ENCODE measurements at places on chromosomes 5 and 9.
A peak's percentile ranks its signal among the peaks of the same experiment; 100 is the strongest.

DNA sequence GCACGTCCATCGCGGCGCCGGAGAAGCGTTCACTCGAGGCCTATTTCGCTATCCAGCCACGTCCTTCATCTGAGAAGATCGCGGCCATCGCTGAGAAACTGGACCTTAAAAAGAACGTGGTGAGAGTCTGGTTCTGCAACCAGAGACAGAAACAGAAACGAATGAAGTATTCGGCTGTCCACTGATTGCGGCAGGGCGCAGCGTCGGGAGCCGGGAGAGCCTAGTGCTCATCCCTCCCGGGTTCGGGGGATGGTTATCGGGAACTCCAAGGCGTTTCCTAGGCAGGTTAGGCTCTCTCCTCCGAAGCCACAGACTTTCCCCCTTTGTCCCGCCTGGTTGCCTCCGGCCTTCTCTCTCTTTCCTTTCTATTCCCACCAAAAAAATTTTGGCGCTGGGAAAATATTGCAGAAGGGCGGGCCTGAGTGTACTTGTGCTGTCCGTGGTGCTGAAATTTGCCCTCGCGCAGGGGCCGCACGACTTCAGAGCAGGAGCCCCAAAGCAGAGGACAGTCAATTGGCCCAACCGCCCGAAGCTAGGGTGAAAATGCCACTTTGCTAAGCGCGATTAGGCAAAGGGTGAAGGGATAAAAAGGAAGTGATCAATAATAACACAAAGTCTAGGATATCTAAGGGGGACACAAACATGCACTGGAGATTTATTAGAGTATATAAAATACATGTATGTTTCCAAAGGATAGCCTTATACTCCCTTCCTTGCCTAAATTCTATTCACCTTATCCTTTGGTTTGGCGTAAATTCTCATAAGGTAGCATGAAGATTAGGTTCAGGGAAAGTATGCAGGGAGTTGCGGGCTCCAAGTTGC is 1.8 kb downstream of the POU4F3 start:
- peak; percentile 80 for DNase-seq

DNA sequence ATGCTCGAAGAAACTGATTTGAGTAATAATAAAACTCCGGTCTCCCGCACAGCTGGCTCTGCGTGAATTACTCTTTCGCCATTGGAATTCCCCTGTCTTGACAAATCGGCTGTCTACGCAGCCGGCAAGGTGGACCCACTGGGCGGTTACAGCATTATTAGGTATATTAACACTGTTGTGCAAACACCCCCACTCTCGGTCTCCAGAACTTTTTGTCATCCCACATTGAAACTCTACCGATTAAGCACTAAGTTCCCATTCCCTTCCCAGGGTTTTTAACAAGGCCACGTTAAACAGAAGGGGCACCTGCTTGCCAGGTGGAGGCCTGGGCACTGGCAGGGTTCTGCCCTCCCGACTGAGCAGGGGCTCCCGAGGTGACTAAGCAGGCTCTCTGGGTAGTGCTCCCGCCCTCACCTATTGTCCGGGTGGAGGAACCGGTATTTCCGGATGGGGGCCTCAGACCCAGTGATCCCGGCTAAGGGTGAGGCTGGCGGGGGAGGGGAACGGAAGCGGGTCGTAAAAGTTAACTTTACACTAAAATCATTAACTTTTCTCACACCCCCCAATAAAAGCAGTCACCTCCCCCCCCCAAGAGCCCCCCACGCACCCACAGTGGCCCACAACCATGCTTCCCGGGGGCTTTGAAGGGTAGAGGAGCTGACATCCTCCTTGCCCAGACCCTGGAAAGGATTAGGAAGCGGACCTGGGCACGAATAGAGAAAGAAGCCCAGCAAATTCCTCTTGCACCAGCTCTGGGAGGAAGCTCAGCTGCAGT is 53.5 kb upstream of the TJP2 start:
- DNase-seq, result no peak

DNA sequence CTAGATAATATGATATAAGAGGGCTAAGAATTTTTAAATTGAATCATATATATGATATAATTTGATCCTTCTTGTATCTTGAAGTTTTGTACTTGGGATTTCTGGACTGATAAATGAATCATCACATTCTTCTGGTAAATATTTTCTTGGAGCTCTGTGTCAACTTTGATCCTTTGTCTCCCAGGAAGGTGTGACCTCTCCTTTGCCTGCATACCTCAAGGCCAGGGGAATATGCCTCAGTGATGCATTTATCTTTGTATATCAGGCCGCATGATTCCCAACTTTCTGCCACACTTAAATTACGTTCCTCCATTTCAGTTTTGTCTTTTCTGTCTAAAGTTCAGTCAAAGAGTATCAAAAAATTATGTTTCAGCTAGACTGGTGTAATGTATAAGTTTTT is 101.2 kb downstream of the NLN start:
- DNase-seq, result no peak

DNA sequence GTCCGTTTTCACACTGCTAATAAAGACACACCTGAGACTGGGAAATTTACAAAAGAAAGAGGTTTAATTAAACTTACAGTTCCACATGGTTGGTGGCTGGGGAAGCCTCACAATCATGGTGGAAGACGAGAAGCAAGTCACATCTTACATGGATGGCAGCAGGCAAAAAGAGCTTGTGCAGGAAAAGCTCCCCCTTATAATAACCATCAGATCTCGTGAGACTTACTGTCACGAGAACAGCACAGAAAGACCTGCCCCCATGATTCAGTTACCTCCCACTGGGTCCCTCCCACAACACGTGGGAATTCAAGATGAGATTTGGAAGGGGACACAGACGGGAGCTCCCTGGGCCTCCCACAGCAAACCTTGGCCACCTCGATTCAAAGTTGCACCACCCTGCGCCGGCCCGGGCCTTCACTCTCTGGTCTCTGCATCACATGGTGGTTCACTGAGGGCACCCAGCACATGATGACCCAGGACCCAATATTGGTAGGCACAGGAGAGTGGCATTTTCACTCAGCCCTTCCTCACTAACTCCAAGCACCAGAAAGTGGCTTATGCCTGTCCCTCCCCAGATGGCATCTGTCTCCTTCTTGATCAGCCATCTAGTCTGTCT is 21.0 kb upstream of the TDRD7 start:
- DNase-seq, result no peak

DNA sequence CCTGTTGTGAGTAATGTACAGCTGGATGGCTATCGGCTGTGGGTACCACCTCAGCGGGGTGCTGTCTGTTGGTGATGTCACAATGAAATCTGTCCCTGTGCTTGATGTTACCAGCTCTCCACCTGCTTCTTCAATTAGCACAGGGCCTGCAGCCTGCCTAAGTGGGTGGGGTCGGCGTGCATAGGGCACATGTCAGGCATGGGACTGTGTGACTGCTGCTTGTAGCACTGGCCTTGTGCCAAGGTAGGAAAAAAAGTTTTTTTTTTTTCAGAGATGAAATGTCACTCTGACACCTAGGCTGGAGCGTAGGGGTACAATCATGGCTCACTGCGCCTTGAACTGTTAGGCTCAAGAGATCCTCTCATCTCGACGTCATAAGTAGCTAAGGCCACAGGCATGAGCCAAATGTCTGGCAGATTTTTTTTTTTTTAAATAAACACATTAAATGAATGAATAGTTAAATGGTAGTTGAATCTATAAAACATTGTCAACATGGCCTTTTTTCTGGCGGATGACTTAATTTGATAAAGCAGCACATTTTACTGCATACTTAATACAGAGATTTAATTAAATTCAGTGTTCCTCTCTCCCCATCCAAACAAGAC is 222.5 kb downstream of the NXNL2 start:
- no peak for DNase-seq

- no peak for DNase-seq
Observed at GRCh38 chr9:98908897-98909634, 34.6 kb upstream of the COL15A1 start.

DNA sequence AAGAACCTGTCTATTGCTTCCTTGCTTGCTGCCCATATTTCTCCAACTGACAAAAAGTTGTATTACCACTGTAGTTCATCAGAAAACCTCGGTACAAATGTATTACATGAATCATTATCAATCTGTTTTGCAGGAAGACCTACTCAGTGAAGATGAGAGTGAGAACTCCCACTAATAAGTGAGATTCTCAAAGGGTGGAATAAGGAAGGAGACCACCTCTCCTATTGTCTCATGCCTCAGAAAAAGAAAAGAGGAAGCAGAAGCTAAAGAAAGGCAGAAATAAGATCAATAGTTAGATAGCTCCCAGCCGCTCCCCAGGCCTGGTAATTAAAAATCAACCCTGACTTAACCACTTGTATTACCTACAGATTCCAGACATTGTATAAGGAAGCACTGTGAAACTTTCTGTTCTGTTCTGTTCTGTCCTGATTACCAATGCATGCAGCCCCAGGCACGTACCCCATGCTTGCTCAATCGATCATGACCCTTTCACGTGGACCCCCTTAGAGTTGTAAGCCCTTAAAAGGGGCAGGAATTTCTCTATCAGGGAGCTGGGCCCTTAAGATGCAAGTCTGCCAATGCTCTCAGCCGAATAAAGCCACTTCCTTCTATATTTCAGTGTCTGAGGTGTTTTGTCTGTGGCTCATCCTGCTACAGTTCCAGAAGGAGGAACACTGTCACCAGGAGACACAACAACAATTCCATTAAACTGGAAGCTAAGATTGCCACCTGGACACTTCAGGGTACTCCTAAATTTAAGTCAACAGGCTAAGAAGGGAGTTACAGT is 152.5 kb upstream of the COX7C start:
- DNase-seq, result no peak

GRCh38 chr5:36876299-36876964 is at the start of gene NIPBL:
Gene NIPBL, plus strand, starts transcription at chr5:36876769. Its CDS starts 76,928 bp downstream, at chr5:36953697.
- peak; percentile 93 for DNase-seq

GRCh38 chr9:34578241-34579103 is 11.1 kb downstream of the CNTFR start:
- DNase-seq, result peak; percentile 73

DNA sequence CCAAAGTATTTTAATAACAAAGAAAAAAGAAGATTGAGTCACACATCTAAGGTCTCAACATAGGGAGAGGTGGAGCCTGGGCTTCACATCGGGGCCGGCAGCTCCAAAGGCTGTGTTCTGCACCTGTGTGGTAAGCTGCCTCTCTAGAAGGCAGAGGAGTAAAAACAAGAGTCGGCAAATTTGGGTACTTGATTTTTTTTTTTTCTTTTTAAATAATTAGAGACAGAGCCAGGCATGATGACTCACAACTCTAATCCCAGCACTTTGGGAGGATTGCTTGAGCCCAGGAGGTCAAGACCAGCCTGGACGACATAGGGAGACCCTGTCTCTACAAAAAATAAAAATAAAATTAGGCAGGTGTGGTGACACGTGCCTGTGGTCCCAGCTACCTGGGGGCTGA is 4.7 kb downstream of the URM1 start:
- no peak for DNase-seq

DNA sequence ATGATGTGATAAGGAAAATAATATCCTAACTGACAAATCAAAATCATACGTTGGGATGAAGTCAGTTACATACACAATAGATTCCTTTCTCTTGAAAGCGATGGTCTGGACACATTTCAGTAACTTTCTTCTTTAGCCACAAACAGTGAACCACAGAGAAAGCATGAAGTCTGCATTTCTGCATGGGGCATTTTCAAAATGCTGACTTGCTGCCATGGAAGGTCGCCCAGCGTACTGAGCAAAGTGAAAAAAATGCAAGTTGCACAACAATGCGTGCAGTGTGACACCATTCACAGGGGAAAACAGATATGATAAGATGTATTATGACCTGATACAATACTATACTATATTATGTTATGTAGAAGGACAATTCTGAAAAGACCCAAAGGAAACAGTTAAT is 146.3 kb downstream of the SNX18 start:
- no peak for DNase-seq

- no peak for DNase-seq
Observed at GRCh38 chr5:67133217-67133616, 63.4 kb downstream of the CD180 start.

DNA sequence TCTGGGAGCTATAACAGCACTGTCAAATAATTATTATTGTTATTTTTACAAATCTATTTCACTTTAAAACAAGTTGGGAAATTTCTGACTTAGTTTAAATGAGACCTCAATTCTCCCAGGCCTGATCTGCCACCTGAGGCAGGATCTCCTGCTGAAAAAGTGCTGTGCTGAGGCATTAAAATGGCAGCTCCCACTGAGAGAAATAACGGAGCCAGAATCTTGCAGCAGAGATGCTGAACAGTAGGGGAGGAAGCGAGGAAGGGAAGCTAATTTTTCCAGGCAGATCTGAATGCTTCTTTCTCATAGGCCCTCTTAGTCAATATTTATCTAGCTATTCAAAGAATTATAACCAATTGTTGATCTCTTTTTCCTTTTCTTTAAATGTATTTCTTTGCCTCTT is 196.3 kb downstream of the ZNF462 start:
- DNase-seq, result no peak

DNA sequence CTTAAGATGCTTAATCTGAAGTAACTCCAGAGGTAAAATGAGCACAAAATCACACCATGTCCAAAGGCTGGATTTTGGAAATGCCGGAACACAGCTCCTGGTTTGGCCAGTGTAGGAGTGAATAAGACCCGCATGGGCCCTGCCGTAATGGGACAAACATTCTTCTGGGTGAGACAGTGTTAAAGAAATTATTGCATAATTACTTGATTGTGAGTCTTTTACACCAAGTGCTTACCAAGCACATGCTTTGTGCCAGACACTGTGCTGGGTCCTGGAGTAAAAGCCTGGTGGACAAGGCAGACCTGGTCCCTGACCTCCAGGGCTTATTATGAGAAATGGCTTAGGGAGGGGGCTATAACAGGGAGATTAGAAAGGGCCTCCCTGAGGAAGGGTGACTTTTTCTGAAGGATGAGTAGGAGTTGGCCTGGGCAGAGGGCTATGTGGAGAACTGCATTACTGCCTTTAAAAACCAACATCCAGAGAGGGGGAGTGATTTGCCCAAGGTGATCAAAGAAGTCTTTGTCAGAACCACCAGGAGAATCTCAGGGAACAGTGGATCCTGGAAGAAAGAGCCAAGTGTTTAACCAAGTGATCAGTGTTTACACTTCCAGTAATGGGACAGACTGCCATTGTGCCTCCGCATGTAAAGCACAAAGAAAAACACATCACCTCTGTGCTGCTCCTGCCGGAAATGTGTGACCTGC is 3.5 kb downstream of the PDE6A start:
- no peak for DNase-seq

- DNase-seq, result no peak
Observed at GRCh38 chr5:113520429-113520828, 6.9 kb downstream of the YTHDC2 start.

All from hindlimb muscle (tissue), 1 donor.